ENCODE measurements at places on chromosomes 5 and 9. TPM values are rescaled to one million over a fixed set of nuclear protein-coding genes. Genes with fewer than 3 reads are reported as not detected.

Gene PCDHB5
- 0.22 TPM for polyA plus RNA-seq

DNA sequence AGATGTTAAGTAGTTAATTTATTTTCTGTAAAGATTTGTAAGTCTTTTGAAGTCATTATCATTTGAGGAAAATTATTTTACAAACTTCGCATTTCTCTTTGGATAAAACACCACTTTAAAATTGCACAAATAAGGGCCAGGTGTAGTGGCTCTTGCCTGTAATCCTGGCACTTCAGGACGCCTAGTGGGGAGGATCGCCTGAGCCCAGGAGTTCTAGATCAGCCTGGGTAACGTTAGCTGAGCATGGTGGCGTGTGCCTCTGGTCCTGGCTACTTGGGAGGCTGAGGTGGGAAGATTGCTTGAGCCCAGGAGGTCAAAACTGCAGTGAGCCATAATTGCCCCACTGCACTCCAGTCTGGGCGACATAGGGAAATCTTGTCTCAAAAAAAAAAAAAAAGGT is 185.5 kb downstream of the KDM4C start:
- DNase-seq, result no peak

GRCh38 chr5:52796516-52797103 is 8.9 kb downstream of the ITGA1 start:
- no peak for DNase-seq

DNA sequence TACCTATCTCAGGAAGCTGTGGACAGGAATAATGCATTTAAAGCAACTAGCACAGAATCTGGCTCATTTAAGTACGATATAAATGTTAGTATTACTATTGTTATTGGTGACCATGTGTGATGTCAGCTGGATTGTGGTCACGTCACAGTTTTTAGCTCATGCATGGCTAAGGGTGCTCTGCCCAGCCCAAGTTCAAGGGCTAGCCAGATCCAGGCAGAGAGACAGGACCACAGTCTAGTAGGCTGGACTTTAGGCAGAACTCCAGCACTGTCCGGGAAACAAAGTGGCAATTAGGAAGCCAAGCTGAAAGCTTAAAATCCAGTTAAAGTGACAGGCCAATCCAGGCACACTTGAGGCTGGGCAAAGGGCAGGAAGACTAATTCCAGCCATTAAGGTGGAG is 273.6 kb downstream of the ADAMTSL1 start:
- no peak for DNase-seq

Measured in BJ (cell line).